Glutamatergic neuron (in vitro differentiated cells): ENCODE measurements at places on chromosomes 12 and 14. TPM values are rescaled to one million over a fixed set of nuclear protein-coding genes. Genes with fewer than 3 reads are reported as not detected.

DNA sequence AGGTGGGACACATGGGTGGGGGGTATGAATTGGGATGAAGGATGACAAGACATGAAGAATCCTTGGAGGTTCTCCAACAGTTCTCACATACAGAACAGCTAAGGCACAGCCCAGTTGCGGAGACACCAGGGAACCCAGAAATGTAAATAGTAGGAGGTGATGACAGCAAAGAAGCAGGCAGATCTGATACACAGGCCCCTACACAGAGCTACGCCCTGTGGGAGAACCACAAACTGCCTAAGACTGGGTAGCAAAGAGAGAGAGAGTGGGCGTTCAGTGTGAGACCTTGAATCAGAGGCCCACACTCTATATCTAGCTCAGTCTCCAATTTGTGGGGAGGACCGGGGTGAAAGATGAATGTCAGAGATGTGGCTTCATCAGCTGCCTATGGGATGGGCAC is 9.5 kb upstream of the NUMB start:
- no peak for DNase-seq

Gene KLHDC1
- total RNA-seq: 0.98 TPM

- no peak for DNase-seq
Observed at GRCh38 chr14:103140316-103141109, 17.3 kb downstream of the TNFAIP2 start.

DNA sequence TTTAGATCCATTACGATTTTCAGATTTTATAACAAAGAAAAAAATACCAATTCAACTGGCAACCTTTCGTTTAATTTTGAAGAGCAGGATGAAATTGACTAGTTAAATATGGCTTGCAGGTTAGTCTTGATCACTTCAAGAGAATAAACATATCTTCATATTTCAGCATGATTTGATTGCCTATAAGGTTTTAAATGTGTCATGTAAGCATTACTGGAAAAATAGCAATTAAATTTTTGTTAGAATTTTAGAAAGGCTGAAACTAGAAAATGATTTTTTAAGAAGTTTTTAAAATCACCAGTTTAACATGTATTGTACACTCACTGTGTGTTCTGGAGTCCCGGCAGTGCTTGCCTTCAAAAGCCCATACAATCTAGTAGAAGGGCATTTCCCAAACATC is 310.2 kb upstream of the DIO2 start:
- no peak for DNase-seq

GRCh38 chr12:6963016-6963731 is 7.3 kb downstream of the PHB2 start:
- DNase-seq: no peak

- DNase-seq: no peak
Observed at GRCh38 chr14:95228240-95228639, 70.9 kb upstream of the DICER1 start.
